ENCODE measurements at places on chromosomes 2 and 18.
A peak's percentile ranks its signal among the peaks of the same experiment; 100 is the strongest.

GRCh38 chr2:39181297-39181696 is 60.4 kb upstream of the SOS1 start:
- no peak for DNase-seq

GRCh38 chr18:51279367-51279984 is 82.0 kb upstream of the MEX3C start:
- no peak for DNase-seq

- DNase-seq = no peak
Observed at GRCh38 chr2:18136881-18137475, 258.5 kb downstream of the KCNS3 start.

GRCh38 chr2:42488297-42488696 is 5.5 kb downstream of the KCNG3 start:
- no peak for DNase-seq

DNA sequence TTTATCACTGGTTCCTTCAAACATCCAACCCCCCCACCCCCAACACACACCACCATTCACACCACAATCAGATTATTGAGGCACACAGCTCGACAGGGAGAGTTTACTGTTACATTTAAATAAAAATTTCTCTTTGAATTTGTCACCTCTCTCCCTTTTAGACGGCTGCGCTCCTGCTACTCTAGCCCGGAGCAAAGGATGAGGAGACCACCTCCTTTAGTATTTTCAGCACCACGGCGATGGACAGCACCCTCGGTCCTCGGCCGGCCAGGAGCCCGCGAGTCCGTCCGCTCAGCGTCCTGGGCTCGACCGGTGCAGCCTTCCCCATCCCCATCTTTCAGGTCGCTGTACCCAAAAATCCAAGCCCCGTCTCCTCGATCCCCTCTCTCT is 892 bp downstream of the CELF4 start:
- DNase-seq = peak; percentile 44

- no peak for DNase-seq
Observed at GRCh38 chr2:231037731-231038482, 584 bp downstream of the C2orf72 start.

DNA sequence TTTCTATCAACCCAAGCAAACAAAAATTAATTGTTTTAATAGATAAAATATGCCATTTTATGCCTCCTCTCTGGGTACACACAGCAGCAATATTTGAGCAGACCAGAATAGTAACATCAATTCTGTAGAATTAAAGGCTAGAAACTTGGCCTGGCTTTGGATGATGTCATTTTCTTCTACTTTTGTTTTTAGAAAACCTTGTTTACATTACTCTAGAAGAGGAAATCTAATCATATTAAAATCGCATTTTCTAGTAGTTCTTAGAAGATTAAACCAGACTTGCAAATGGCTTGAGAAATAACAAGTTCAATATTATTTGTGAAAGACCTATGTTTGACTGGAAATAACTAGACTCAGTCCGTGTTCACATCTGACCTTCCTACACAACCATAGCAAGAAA is 102.3 kb upstream of the RFX8 start:
- DNase-seq = no peak

GRCh38 chr2:197711578-197711977 is 6.4 kb downstream of the MARS2 start:
- DNase-seq = no peak

- DNase-seq = no peak
Observed at GRCh38 chr18:32759611-32760167, 13.1 kb downstream of the KLHL14 start.

DNA sequence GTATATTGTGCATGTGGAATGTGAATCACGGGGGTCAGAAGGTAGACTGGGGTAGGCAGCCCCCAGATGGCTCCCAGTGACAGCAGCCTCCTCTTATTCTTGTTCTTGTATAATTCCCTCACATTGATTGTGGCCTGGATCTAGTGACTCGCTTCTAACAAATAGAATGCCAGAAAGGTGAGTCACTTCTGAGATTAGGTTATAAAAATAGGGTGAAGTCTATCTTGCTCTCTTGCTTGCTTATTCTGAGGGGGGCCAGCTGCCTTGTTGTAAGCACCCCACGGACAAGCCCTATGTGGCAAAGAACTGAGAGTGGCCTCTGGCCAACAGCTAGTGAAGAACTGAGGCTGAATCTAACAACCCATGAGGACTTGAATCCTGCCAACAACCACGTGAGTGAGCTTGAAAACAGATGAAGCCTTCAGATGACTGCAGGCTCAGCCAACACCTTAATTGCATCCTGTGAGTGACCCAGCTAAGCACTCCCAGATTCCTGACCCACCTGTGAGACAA is 15.6 kb upstream of the RMND5A start:
- no peak for DNase-seq

- DNase-seq = no peak
Observed at GRCh38 chr2:118837621-118838020, 9.8 kb downstream of the EN1 start.

DNA sequence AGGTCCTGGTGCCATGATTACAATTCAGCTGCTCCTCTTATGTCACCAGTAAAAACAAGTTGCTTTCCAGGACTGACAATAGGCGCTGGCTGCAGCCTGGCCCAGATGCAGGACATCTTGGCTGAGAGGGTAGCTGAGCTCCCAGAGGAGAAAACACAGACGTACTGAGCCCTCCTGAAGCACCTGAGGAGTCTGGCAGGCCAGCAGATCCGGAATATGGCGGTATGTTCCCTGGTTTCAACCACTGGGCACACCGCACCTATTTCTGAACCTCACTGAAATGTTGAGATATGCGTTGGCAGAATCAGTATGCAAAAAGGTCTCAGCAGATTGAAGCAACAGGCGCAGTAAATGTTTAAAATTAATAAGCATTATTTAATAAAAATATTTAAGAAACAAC is 73.1 kb upstream of the BZW1 start:
- DNase-seq = no peak

DNA sequence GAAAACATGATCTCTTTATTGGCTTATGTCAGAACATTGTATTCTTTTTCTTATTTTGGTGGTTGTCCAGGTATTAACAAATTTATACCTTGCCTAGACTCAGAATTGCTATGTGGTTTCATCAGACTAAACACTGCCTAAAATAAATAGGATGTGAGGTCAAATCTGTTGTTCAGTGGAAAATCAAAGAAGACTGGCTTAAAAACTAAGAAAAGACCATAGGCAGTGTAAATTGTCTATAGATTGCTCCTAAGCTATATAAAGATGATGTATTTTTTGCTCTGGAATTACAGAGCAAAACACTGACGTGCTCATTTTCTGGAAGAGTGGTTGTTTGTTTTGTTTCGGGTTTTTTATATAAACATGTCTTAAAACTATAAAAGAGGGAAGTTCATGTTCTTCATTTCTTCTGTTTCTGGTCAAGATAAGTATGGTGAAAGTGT is 266.0 kb downstream of the ALPK2 start:
- DNase-seq = no peak

- no peak for DNase-seq
Observed at GRCh38 chr2:217868911-217869334, 133.9 kb downstream of the TNS1 start.

- no peak for DNase-seq
Observed at GRCh38 chr2:136505462-136505861, 259.9 kb upstream of the THSD7B start.

All from SK-N-DZ (cell line).